ENCODE measurements at places on chromosomes 2 and 18.

DNA sequence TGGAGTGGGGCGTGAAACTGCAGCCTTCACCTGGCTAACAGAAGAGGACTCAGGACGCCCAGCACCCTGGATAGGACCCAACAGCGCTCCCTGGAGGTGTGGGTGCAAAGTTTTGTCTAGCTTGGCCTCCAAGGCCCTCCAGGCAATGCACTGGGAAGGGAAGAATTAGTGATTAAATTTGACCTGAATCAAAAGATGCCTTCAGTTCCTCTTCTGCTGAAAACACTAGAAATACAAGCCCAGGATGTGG, 779 bp upstream of the TRIB2 start:
- DNase-seq = peak; percentile 70

DNA sequence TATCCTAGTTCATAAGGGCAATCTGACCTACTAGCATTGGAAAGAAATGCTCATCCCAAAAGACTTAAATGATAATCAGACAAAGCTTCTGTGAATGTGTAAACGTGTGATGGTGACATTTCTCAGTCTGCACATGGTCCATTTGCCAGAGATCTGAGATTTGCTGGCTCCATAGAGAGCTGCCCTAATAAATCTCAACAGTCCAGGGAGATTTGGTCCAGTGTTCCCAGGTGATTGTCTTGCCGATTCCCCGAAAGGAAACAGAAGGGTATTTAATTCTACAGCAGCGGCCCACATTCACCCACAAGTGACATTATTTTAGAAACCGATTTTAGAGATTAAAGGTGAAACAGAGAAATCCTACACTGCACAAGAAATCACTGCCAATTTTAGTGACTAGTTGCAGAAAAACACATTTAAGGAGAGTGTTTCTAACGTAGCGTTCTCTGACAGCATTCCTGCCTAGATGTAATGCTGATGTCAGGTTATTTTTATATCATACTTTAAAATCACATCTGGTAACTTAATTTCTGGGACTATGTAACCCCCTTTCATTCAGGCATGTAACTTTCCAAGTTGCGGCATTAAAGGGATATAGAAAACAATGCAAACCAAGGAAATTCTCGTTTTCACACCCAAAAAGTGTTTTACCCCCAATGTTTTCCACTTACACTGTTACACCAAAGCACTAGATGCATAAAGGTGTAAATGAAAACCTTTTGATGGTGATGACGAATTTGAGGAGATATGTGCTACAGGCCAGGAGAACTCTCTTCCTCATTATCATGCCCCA, 231.9 kb upstream of the FN1 start:
- DNase-seq = no peak

DNA sequence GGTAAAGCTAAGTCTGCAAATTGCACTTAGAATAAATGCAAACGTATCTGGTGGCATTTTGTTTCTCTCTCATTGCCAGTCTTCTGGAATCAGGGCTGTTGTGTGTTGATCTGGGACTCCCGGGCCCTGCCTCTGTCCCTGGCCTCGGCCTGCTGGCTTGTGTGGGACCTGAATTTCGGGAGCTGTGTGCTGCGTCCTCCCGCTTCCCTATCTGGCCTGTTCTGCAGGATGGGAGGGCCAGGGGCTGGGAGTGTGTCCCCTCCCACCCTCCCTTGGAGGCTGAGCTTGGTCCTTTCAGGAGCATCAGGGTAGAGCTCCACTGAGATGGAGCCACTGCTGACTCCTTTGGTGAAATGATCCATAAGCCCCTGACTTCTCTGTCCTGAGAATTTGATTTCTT, 118.5 kb downstream of the ACKR3 start:
- no peak for DNase-seq

DNA sequence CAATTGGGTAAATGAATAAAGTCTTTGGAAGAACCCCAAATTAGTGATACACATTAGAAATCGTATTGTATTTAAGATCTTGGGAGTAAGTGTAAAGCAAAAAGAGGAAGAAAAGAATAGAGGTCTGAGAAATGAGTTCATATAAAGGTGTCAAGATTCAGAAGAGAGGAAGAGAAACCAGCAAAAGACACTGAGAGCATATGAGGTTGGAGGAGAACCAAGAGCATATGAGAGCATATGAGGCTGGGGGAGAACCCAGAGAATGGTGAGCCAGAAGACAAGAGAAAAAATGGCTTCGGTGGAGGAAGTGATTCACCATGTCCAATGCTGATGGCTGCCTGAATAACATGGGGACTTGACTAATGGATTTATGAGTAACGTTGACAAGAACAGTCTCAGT, 620.1 kb upstream of the GCFC2 start:
- DNase-seq = no peak

DNA sequence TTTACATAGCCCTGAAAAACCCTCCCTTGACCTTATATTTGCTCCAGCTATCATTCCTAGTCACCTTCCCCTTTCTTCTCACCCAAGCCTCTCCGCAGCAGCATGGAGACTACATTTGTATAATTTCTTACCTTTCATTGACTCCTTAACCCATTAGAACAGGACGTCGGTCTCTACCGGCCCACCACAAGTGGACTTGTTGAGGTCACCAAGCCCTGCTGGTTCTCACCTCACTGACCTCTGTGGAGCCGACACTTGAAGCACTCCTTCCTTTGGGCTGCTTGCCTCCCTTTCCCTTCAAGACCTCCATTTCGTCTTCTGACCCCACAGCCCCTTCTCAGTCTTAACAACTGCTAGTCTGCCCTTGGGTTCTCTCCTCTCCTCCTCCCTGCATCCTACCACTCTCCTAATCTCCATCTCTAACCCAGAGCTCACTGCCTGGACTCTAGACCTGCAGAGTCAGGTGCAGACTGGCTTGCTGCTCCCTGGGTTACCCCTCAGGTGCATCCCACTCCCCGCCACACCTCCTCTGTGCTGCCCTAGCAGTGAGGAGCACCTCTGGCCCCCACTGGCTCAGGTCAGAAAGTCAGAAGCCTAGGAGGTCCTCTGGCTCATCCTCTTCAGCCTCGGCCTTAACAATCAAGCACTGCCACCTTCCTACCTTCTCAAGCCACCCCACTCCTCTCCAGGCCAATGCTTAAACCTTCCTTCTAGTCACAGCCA, 5.3 kb upstream of the SFXN5 start:
- no peak for DNase-seq

DNA sequence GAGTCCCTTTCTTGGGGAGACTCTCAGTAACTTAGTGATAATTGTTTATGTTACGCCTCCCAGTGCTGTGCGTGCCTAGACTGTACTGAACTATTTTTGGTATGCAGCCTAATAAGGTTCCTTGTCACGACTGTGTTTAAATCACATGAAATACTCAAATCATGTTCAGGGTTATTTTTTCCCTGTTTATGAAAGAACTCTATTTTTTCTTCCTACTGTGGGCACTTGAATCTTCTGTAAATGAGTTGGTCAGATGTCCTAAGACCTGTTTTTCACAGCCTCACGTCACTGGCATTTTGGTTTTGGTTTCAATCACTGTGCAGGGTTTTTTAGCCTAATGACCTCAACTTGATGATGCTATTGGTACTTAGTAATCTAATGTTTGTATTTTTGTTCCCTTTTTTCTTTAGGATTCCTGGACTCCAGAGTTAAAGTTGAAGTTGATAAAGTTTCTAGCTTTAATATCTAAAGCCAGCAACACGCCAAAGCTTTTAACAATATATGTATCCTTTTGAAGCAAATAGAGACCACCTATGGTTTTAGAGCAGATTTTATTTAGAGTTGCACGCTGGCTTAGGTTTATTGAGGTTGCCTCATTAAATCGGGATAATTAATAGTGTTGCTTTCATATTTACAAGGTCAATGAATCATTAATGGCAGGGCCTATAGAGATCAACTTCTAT, 24.0 kb downstream of the ARMC9 start:
- no peak for DNase-seq

DNA sequence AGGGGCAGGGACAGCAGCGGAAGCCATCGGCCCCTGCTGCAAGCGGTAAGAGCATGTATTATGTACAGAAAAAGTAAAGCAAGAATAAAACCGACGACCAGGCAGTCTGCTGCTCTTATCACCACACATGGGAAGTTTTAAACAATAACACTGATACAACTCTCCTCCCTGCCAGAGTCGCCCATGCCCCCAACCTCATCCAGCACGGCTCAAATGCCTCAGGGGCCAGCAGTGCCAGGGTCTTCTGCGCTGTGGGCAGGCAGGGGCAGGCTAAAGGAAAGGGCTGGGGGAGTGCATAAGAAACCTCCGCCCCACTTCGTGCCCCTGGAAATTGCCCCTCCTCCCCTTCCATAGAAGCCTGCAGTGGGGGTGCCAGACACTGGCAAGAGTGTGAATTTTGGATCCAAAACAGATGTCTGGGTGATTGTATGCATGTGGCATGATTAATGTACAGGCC, 10.1 kb downstream of the TEX51 start:
- no peak for DNase-seq

DNA sequence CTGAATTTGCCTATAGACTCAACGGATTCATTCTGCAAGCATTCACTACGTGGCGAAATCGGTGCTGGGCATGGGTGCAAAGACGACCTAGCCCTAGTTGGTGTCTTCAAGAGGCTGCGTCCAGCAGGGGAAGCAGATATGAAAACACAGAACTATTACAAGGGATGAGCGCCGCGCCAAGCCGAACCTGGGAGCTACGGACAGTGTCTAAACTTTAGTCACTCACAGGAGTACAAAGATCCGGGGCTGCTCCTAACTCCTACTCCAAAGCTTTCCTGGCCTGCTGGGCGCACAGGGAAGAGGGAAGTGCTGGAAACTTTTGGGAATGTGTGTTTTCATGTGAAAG, 732 bp upstream of the ANXA4 start:
- no peak for DNase-seq

DNA sequence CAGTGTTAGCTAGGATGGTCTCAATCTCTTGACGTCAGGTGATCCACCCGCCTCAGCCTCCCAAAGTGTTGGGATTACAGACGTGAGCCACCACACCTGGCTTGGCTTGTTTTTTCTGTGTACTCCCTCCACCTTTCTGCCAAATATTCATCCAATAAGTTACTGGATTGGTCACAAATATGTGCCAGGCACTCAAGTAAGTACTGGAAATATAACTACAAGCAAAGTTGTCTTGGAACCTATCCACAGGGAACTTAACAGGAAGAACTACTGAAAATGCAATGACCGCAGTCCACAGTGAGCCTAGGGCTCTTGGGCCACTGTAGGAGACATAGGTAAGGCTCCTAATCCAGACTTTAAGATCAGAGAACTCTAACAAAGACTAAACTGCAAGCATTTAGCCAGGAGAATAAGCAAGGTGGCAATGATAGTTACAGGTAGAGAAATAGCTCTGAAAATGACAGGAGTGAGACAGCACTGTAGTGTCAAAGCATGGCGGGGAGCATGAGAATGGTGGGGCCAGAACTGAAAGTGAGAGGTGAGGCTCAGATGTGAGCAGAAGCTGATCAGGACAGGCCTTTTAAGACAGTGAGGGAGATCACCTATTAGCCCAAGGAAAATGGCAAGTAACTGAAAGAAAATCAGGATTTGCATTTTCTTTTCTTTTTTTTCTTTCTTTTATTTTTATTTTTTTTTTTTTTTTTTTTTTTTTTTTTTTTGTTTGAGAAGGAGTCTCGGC, 252.1 kb downstream of the RBM43 start:
- no peak for DNase-seq

DNA sequence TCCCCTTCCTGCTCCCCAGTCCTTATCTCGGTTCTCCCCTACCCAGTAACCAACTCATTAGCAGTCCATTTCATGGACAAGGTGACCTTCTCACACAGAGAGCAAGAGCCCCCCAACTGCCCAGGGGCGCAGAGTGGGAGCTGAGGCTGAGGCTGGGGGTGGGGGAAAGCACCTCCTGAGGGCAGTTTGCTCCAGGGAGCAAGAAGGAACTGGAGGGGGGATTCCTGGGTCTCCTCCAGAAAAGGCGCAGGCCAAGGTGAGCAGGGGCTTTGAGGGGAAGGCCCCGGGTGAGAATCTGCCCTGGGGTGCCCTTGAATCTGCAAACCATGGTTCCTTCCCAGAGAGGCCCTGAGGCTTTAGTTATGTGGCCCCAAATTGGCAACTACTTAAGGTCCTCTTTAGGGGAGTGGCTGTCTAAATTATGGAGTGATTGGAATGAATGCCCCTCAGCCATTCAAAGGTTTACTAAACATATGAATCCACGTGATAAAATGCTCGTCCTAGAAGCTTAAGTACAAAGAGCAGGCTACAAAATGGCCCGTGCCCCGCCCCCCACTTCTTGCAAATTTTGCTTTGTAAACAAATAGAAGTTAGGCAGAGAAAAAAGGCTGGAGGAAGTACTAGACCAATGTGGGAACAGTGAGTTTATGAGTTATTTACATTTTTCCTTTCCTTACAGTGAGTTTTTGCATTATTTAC, 123.5 kb upstream of the HS6ST1 start:
- no peak for DNase-seq

DNA sequence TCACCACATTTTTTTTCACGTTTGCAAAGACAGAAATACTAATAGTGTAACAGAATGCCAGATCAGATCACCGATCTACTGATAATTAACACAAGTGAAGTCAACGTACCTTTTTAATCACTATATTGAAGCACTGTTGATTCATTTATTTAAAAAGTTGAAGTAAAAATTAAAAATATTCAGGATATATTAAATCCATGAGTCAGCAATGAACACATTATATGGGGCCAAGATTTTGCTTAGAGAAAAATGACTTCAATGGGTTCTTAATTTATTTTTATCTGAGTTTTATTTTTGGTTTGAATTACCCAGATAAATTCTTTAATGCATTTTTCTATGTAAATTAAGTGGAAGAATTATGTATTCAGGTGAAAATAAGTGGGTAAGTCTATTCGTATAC, 14.2 kb downstream of the SPHKAP start:
- no peak for DNase-seq

- peak; percentile 94 for DNase-seq
These were observed 5.0 kb upstream of the SMAD2 start for GRCh38 chr18:47935321-47936055.

DNA sequence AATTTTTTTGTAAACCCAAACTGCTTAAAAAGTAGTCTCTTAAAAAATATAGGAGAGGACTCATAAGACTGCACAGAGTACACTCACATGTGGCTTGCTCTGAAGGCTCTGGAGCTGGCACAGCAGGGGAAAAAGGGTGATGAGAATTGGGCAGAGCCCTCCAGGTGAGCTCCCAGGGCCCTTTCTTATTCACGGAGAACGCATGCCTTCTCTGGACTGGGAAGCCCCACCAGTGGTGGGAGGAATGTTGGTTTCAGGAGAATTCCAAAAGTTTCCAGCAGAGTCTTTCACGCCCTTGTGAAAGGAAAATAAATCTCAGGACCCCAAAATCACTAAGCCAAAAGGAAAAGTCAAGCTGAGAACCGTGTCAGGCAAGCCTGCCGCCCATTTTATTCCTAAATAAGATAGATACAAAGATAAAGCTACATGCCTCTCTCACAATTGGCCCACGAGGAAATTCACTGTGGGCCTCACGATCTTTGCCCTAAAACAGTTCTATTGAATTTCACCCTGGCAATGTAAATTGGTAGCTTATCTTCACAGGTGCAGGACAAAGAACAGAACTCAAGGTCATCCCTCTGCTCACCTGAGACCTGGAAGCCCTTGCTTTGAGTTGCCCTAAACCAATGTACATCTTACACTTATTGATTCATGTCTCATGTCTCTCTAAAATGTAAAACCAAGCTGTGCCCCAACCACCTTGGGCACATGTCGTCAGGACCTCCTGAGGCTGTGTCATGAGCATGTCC, 15.5 kb upstream of the MC5R start:
- no peak for DNase-seq

- DNase-seq = no peak
These were observed 26.7 kb downstream of the RAMP1 start for GRCh38 chr2:237885931-237886684.

GRCh38 chr2:102513355-102513939, 40.4 kb downstream of the SLC9A4 start:
- no peak for DNase-seq
